ENCODE measurements at places on chromosomes 1 and 21. TPM values are rescaled to one million over a fixed set of nuclear protein-coding genes. Genes with fewer than 3 reads are reported as not detected.

DNA sequence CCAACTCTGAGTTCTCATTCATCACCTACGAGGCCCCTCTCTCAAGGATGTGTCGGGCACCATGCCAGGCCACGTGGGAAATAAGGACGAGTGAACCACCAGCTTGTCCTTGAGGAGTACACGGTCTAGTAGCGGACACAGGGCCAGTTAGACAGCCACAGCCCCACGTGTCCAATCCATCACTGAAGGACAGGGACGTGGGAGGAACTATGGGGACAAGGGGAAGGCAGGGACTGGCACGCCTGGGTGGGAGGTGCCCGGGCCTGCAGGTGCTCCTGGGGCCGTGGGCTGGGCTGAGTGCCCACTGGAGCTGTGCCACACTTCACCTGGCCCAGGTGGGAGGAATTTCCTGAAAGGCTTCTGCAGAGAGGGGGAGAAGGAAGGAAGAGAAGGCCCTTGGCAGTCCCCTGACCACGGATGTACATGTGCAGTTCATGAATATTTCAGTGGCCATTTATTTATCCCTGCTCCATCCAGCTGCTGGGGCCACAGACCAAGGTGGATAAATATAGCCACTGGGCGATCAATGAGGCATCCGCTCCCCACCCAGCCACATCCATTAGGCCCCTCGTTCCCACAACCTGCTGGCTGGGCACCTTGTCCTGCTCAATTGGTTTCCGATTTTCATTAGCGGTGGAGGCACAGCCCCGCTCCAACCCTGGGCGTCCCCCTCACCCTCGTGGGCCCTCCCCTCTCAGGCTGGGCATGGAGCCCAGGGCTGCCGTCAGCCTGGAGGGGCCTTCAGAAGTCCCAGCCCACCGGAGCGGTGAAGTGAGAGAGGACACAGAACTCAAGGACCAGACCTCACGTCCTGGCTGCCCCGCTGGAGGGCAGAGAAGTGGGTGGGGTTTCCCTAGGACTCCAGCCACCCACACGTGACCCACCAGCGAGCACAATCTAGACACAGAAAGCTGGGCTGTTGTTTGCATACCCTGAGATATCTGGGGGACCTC is 59.5 kb downstream of the CASZ1 start:
- peak; percentile 82 for DNase-seq

DNA sequence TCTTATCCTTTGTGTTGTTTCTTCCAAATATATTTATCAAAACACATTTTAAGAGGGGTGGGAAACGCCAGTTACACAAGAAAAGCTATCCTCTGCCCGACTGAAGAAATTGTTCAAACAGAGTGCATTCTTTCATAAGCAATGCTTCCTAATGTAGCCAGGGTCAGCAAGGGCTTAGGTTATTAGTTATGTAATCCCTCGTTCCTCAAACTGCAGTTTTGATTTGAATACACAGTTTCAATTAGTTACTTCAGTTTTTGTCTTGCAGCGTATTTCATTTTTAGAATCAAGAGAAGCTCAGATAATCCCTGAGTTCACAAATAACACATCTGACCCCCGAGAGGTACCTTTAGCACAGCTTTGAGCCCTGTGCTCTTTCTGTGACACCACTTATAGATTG is 141.7 kb upstream of the NRIP1 start:
- no peak for DNase-seq

GRCh38 chr1:32431736-32432400 is 33.0 kb upstream of the ZBTB8B start:
- no peak for DNase-seq

DNA sequence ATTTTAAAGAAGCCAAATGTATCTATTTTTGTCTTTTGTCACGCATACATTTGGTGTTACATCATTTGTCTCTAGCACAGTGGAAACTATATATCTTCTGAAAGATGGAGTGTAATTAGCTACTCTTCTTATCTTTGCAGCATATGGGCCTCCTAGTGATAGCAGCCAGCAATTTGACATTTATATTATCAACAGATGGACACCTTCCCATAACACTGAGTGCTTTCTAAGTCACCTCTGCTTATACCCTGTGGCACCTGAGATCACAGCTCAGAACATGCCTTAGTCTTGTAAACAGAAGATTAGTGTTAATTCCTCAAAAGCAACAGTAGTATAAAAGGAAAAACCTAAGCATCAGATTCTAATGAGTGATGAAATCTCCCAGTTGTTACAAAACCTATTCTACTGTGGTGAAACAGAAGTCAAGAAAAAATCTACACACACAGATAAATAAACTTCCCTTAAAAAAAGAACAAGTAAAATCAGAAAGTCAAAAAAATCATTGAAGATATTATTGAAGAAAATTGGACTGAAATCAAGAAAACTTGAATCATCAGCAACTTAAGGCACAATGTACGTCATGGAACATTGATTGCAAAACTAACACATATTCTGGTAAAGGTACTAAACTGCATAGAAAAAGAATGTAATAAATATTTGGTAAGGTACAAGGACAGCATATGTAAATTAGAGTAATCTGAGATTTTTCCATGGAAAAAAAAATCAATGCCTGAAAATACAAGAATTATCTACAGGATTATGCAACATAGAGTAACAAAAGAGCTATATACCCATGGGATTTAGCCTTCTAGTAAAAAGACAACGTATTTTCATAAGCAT is 61.7 kb downstream of the KCNT2 start:
- DNase-seq: no peak

CA14 gene
- 0.41 TPM for polyA plus RNA-seq
